ENCODE measurements at places on chromosomes 3 and 15.

DNA sequence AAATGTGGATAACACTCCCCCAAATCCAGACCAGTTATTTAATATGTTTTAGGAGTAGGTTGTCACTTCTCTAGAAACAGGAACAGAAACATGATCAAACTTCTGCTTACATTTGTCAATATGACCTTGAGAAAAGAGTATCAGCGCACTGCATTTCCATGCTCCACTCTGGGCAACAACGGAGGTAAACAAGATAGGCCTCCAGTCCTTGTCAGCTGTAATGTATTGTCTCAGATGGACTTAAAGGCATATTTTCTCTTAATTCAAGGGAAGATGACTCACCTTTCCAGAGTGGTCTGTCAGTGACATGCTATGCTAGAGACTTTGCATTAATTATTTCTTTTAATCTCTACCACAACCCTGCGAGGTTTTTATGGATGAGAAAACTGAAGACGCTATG, 51.6 kb upstream of the TCF12 start:
- DNase-seq: peak; percentile 42

DNA sequence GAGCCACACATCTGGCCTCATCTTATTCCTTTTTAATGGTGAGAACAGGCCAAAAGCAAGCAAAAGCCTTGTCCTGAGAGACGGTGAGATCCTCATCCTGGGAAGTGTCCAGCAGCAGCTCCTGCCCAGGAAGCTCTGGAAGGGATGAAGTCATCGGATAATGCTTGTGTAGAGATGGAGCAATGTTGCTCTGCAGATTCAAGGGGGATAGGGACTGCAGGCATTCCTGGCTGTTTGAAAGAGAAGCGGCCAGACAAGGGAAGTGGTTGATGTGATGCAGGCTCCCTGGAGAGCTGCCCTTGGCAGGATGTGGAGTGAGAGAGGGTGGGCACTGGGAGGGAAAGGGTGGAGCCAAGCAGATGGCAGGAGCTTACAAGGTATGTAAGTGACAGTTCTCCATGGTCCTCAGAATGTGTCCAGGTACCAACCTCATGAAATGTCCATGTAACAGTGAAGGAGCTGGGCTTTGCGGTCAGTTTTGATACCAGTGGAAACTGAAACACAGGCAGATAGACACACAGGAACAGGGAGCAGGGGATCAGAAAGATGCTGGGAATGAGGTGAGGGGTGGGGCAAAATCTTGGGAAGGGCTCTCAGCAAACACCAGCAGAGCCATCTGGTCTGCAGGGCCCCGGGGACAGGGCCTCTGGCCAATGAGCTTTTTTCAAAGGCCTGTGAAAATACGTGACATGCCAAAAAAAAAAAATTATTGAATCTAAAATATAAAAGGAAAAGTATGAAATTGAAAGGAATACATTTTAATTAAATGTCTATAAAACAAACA, 32.2 kb upstream of the LACTB start:
- DNase-seq: peak; percentile 90

- DNase-seq: no peak
These were observed 23.3 kb downstream of the SNRK start for GRCh38 chr3:43309372-43310305.

- no peak for DNase-seq
These were observed 266.4 kb downstream of the FAM43A start for GRCh38 chr3:194951931-194952582.

DNA sequence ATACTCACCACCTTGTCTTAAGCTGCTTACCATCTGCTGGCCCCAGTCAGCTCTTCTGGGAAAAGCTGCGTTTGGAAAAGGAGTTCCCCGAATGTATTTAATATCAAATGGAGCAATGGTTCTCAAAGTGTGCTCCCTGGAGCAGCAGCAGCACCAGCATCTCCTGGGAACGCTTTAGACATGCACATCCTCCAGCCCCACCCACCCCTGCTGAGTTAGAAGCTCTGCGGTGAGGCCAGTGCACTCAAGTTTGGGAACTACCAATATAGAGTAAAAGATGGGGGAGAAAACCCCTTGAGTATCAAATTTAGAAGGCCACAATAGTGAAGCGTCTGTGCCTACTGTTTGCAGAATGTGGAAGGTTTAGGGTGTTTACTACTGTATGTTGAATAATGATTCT, 124.0 kb upstream of the TOPAZ1 start:
- no peak for DNase-seq

DNA sequence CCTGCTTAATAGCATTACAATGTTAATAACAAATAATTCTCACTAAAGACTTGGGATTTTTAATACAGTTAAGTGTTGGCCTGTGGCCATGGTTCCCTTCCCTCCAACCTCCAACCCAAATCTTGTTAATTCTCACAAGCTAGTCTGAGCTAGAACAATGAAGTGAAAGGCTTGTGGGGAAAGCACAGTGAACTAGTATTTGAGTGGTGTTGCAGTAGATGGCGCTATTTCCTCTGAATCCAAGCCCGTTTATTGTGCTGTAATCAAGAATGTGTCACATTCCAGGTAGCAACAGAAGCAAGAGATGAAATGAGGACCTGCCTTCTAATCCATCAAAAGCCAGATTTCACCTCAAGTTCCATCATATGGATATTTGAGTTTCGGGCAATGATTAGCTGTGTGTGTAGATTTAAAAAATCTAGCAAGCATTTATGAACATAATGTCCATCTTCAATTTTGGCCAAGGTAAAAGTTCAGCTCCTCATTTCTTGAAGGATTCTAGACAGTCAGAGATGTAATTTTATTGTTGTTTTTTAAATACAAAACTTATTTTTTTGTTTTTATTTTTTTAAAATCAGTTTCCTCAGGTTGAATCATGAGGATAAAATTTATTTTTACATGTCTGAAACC, 160.7 kb downstream of the SQOR start:
- peak; percentile 41 for DNase-seq

GRCh38 chr3:151604891-151605290, 128.8 kb upstream of the AADACL2 start:
- DNase-seq: no peak

GRCh38 chr15:83656943-83657528, 3.1 kb downstream of the ADAMTSL3 start:
- no peak for DNase-seq

GRCh38 chr15:96052572-96053030, 277.9 kb upstream of the NR2F2 start:
- no peak for DNase-seq

DNA sequence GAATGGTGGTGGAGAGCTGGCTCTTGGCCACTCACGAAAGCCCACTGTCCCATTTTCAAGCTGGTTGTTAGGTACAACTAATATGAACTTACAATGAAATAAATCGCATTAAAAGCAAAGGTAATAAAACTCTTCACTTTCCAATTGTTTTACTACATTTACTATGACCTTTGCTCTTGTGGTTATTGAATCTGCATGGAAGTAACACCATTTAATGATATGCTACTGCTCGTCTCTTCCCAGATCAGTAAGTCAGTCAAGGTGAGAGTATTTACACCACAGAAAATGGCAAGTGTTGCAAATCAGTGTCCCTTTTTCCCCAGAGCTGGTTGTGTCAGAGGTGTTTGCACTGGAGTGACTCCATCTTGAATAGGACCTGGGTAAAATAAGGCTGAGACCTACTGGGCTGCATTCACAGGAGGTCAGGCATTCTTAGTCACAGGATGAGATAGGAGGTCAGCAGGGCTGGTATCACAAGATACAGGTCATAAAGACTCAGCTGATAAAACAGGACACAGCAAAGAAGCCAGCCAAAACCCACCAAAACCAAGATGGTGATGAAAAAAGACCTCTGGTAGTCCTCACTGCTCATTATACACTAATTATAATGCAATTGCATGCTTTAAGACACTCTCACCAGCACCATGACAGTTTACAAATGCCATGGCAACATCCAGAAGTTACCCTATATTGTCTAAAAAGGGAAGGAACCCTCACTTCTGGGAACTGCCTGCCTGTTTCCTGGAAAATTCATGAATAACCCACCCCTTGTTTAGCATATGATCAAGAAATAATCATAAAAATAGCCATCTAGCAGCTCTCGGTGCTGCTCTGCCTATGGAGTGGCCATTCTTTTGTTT, 57.6 kb downstream of the FRMD4B start:
- no peak for DNase-seq

GRCh38 chr3:82641701-82642100, 880.3 kb upstream of the GBE1 start:
- DNase-seq: peak; percentile 58

DNA sequence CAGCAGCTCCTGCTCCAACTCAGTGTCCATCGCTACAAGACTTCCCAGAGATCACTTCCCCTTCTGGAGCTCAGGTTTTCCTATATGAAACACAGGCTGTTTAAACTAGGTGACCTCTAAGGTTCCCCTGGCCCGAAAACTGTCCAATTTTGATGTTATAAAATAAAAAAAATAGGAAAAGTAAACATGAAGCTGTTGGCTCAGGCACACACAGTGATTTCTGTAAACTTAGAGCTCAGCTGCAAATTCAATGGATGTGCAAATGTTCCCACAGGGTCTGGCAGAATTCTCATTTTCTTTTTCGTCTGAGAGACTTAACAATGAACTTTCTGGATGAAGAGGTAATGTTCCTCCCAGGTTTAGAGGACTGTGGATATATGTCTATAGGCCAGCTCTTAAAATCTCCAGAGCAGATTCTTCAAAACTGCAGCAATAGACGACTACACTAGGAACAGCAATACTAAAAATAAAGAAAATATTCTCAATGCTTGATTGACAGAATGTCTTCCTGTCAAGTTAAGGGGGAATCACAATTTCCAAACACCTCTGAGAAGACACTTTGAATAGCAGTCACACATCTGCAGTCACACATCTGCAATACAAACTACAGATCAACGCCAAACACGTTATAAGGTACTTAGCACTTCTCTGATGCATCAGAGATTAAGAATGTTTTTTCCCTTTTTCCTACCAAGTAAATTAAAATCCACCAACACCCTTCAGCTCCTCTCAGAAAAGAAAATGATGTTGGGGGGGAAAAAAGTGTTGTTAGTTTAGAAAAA, 2.8 kb downstream of the NUP210 start:
- DNase-seq: no peak

GRCh38 chr15:25727116-25727515, 136.0 kb downstream of the ATP10A start:
- no peak for DNase-seq

DNA sequence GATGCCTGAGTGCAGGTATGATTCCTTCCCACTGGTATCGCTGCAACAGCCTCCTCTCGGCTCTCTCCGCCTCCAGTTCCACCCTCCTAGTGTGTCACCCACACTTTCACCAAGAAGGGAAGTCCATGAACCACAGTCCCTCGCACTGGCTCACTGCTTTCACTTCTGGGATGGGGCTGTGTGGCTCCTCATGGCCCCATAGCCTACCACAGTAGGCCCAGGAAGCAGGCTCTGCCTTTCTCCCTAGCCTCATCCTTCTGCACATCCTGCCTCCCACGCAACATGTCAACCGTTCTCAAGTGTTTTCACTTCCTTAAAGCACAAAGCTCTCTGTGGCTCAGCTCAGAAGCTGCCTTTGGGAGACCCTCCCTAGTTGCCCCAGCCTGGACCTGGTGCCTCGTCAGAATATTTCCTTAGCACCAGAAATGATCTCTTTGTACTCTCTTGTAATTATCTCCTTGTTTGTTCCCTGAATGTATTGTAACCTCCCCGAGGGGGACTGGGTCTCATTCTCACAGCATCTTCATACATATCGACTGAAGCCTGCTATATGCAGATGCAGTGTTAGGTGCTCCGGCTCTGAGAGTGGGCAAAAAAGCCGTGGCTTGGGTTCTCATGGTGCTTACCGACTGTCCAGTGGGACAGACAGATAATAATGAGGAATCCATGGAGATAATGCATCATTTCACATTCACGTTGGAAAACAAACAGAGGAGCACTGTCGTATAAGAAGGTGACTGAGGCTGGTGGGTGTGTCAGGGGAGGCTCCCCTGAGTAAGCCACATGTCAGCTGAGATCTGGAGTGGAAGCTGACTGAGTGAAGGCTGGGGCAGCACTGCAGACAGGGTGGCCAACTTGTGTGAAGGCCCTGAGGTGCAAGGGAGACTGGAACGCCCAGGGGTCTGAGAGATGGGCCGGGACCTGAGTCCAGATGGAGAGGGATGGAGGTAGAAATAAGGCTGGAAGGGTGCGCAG, 107.1 kb downstream of the DGKG start:
- no peak for DNase-seq

- no peak for DNase-seq
These were observed 130.3 kb upstream of the CDIN1 start for GRCh38 chr15:36449084-36449661.

GRCh38 chr3:66037330-66037985, 1.3 kb downstream of the MAGI1 start:
- DNase-seq: peak; percentile 71

- DNase-seq: no peak
These were observed 3.5 kb upstream of the ROPN1B start for GRCh38 chr3:125965505-125965904.

GRCh38 chr3:25663869-25664811, 567 bp downstream of the TOP2B start:
- DNase-seq: peak; percentile 61

DNA sequence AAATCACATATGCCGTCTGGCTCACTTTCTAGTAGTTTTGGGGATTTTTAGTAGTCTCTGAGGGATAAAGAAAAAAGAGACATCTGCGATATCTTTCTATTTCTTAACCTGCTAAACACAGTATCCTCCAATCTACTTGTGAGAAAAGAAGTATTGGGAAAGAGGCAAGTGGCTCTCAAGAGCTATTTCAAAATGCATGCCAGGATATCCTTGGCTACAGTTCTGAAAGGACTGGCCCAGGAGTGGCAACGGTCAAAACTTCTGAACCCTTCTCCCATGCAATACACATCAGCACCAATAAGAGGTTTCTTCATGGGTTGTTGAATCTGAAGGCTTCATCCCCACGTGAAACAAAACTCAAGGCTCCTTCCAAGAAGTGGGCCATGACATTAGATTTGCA, 204.0 kb upstream of the WNT5A start:
- no peak for DNase-seq

DNA sequence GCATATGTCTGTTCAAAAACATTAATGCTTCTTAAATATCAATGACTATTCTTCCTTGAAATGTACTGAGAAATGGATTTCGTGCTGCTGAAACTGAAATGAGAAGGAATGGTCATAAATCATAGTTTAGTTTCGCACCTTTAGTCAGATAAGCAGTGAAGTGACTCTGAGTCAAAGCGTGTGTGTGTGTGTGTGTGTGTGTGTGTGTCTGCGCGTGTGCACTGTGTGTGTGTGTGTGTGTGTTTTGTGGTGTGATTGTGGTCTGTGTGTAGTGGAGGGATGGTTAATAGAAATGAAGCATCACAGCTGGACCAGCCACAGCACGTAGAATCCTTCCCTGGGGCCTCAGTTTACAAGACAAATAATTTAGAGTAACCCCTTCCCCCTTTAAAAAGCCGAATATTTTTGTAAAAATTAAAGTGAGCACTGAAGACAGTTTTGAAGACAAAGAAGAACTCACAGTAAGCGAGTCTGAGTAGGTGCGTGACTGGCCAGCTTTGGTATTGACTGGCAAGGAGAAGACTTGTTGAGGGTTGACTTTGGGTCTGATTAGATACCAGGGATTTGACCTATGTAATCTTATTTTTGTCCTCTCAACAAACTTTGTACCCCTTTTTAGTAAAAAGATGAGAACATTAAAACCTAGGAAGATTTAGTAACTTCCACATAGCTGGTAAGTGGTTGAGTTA, 202.0 kb upstream of the IL12A start:
- peak; percentile 26 for DNase-seq

GRCh38 chr3:136120373-136121348, 75.5 kb downstream of the MSL2 start:
- DNase-seq: peak; percentile 13
